GM23248 (cell line): ENCODE measurements at places on chromosomes 16 and 17. TPM values are rescaled to one million over a fixed set of nuclear protein-coding genes. Genes with fewer than 3 reads are reported as not detected.

The EVPLL gene
- not detected in 2 replicates for total RNA-seq

The RND2 gene
- total RNA-seq: 0.11 TPM in 1 of 2 replicates, not detected in the other

The KRT33A gene
- total RNA-seq: not detected in 2 replicates

The KCNJ16 gene
- not detected in 2 replicates for total RNA-seq

The CALB2 gene
- total RNA-seq: 1.8 TPM in 1 of 2 replicates, not detected in the other

- DNase-seq: peak; percentile 75
- no peak overlapping the region for H3K4me3 ChIP-seq
- H3K36me3 ChIP-seq: no peaks in the 10 kb centered on the region
- no peaks in the 10 kb centered on the region for H3K4me1 ChIP-seq
- no peak overlapping the region for H3K27ac ChIP-seq
Measured at GRCh38 chr17:37770631-37771518, 26.0 kb upstream of the HNF1B start.

GRCh38 chr16:49639739-49640431, 216.0 kb downstream of the ZNF423 start:
- no peaks in the 10 kb centered on the region for H3K36me3 ChIP-seq
- no peaks in the 10 kb centered on the region for H3K27me3 ChIP-seq
- H3K4me3 ChIP-seq: no peak overlapping the region
- no peak for DNase-seq
- H3K27ac ChIP-seq: no peak overlapping the region

DNA sequence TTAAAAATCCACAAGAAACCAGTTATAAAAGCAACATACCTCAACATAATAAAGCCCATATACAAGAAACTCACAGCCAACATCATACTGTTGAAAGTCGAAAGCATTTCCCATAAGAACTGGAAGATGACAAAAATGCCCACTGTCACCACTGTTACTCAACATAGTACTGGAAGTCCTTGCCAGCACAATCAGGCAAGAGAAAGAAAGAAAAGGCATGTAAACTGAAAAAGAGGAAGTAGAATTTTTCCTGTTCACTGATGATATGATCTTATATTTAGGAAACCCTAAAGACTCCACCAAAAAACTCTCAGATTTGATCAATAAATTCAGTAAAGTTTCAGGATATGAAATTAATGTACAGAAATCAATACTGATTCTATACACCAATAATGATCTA, 45.1 kb downstream of the AHSP start:
- H3K27me3 ChIP-seq: peaks cover 7% of the 10 kb centered on the region; the same call in 1 of the 2 replicates
- H3K27ac ChIP-seq: no peak overlapping the region
- no peak overlapping the region for H3K4me3 ChIP-seq
- H3K36me3 ChIP-seq: no peaks in the 10 kb centered on the region
- no peak for DNase-seq
- no peaks in the 10 kb centered on the region for H3K4me1 ChIP-seq

DNA sequence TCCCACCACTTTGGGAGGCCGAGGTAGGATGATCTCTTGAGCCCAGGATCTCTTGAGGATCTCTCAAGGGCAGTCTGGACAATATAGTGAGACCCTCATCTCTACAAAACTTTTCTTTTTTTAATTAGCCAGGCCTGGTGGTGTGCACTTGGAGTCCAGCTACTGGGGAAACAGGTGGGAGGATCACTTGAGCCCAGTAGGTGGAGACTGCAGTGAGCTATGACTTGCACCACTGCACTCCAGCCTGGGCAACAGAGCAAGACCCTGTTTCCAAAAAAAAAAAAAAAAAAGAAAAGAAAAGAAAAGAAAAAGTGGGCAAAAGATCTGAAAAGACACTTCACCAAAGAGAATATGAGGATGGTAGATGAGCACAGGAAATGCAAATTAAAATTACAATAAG, 15.0 kb downstream of the RAB40B start:
- DNase-seq: no peak
- no peaks in the 10 kb centered on the region for H3K27me3 ChIP-seq
- H3K36me3 ChIP-seq: no peaks in the 10 kb centered on the region
- no peak overlapping the region for H3K27ac ChIP-seq
- no peak overlapping the region for H3K4me3 ChIP-seq

DNA sequence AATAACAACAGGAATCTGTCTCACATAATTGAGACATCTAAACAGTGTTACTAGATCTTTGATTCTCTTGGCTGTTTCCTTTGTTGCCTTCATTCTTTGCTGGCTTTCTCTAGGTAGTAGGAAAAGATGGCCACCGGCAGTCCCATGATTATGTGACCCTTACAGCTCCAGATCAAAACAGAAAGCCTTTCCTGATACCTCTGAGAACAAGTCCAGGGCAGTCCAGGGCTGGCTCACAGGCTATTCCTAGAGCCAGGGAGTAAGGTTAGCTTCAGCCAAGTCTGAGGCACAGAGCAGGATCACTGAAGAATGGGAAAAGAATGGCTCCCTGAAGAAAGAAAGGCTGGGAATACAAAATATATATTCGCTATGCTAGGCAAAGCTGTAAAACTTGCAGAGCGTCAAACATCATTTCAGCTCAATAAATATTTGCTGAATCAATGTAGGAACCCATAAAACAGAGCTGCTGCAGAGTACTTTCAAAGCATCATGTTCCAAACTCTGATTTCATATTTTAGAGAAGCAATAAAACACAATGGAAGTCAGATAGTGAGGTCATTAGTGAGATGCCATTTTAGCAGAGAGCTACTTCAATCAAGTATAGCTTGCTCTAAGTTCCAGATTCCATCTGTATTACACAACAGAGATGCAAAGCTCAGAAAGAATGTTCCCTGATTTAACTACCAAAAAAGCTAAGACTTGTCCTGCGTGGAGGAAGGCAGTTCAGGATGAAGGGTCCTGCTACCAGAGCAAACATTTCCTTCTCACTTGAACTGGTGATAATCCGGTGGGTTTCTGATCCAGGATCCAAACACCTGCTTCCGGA, 23.4 kb downstream of the ADAT1 start:
- H3K27ac ChIP-seq: no peak overlapping the region
- peaks cover 34% of the 10 kb centered on the region; the same call in 1 of the 2 replicates for H3K36me3 ChIP-seq
- DNase-seq: peak; percentile 20

DNA sequence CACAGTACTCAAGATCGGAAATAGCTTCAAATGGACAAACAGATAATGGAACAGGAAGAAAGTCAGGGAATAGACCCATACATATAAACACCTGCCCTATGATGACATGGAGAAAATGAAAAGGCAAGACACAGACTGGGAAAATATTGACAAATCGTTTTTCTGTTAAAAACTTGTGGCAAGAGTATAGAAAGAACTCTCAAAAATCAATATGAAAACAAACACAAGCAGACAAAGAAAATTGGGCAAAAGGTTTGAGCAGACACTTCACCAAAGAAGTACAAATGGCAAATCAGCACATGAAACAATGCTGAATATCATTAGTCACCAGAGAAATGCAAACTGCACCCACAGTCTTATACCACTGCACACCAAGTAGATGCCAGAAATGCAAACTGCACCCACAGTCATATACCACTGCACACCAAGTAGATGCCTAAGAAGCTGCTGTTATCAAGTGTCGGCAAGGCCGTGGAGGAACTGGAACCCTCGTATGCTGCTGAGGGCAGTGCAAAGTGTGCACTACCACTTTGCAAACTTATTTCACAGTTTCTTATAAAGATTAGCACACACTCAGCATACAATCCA, 123.5 kb upstream of the CHMP6 start:
- no peak overlapping the region for H3K27ac ChIP-seq
- no peak for DNase-seq
- no peaks in the 10 kb centered on the region for H3K27me3 ChIP-seq
- H3K4me3 ChIP-seq: no peak overlapping the region

DNA sequence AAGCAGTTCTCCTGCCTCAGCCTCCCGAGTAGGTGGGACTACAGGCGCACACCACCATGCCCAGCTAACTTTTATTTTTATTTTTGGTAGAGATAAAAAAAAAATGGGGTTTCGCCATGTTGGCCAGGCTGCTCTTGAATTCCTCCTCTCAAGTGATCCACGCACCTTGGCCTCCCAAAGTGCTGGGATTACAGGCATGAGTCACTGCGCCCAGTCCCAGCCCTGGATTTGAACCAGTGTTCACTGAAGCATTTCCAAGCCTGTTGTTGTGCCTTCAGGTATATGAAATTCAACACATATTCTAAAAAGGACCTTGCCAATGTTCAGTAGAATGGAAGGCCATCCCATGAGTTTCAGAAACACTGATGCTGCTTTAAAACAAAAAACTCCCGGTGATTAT, 165.3 kb downstream of the SLC39A11 start:
- DNase-seq: no peak
- no peaks in the 10 kb centered on the region for H3K36me3 ChIP-seq
- H3K27me3 ChIP-seq: no peaks in the 10 kb centered on the region
- H3K4me1 ChIP-seq: no peaks in the 10 kb centered on the region

DNA sequence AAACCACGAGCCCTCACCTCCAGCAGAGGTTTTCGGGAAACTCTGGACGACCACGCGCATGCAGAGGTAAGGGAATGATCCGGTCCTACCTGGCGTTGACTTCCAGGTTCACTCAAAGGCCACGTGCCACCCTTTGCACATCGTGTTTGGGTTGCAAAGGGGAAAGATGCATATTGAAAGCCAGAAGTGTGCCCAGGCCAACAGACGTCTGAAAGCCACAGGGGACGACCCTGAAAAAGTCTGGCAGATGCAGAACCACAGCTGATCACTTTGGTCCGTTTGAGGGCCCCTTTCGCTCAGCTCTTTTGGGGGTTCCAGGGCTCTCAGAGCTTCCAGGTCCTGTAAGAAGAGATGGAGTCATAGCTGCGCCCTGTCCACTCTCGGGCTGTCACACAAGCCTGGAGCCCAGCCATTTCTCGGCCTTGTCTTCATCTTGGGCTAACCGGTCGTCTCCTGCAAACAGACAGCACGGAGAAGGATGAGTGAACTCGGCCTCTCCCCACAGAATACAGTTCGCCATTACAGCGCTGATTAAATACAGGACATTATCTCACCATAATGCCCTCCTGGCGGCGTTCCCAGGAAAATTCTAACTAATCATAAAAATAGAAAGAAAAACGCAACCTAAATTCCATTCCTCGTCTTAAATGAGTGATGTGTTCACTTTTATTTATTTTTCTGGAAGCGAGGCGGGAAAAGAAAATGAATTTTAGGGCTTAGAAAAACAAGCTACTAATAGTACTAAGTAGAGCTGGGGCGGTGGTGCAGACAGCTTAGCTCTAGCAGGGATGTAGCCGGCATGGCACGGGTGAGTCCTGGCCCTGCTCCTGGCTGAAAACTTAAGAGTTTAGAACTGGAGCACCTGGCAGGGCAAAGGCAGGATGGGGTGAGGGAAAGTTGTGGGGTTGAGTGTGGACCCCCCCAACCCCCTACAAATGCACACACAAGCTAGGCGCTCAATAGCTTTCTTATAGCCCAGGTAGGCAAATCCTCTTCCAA, 45.5 kb upstream of the ZFHX3 start:
- H3K4me3 ChIP-seq: no peak overlapping the region
- no peak for DNase-seq
- H3K36me3 ChIP-seq: no peaks in the 10 kb centered on the region
- H3K27me3 ChIP-seq: no peaks in the 10 kb centered on the region
- no peak overlapping the region for H3K27ac ChIP-seq

DNA sequence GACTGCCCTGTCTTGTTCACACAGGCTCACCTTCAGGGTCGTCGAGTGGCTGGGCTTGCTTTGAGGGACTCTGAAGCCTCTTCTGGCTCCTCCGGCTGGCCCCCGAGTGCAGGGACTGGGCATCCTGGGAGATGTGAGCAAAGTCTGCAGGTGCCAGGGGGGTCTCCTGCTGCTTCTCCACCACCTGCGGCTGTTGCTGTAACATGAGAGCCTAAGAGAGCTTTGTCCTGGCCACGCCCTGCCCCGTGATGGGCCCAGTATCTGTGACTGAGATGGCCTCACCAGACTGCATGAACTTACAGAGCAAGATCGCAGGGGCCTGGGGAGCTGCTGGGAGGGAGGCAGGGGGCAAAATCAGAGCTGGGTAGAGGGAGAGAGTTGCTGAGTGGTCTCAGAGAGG, 12.5 kb downstream of the ERN2 start:
- H3K27ac ChIP-seq: no peak overlapping the region
- no peaks in the 10 kb centered on the region for H3K4me1 ChIP-seq
- no peaks in the 10 kb centered on the region for H3K36me3 ChIP-seq
- H3K4me3 ChIP-seq: no peak overlapping the region

GRCh38 chr17:31391496-31391949, at the start of gene RAB11FIP4:
TSS of gene RAB11FIP4 (plus strand) at chr17:31391675. CDS start at chr17:31391853, 178 bp downstream.
- peaks cover 27% of the 10 kb centered on the region for H3K27me3 ChIP-seq
- peak within 1 kb of the TSS; percentile 41; the same call in 1 of the 2 replicates for H3K4me3 ChIP-seq
- peak; percentile 34 for DNase-seq
- no peak within 1 kb of the TSS for H3K27ac ChIP-seq

DNA sequence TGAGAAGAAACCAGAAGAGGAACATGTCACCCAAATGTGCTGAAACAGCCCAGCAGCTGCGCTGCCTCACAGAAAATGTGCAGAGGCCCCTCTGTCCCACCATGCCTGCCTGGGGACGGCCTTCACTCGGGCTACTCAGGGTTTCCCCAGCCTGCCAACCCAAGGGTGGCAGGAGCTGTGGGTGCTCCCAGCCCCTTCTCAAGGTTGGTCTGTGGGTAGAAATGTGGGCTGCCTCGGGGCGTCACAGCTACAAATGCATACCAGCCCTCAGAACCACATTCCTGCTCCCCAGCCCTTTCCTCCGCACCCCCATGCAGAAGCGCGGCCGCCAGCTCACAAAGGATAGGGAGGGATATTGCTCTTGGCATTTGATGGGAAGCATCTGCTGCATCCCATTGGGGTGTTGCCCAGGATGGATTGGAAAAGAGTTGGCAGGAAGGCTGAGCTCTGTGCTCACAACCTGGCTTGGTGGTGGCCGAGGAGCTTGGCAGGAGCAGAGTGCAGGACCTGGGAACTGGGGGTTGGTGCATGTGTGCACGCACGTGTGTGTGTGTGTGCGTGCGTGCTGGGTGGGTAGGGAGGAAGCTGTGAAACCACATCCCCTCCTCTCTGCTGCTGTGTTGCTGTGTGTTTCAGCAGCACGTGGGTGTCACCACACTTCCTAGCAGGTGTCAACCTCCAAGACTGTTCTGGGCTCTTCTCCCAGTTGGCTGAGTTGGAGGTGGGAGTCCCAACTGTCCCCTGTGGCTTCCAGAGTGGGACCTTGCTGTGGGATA, 304.4 kb downstream of the SEC14L1 start:
- peaks cover 40% of the 10 kb centered on the region for H3K4me1 ChIP-seq
- H3K27me3 ChIP-seq: no peaks in the 10 kb centered on the region
- H3K4me3 ChIP-seq: no peak overlapping the region
- peak; percentile 80 for DNase-seq
- H3K27ac ChIP-seq: peak overlapping the region; percentile 81

DNA sequence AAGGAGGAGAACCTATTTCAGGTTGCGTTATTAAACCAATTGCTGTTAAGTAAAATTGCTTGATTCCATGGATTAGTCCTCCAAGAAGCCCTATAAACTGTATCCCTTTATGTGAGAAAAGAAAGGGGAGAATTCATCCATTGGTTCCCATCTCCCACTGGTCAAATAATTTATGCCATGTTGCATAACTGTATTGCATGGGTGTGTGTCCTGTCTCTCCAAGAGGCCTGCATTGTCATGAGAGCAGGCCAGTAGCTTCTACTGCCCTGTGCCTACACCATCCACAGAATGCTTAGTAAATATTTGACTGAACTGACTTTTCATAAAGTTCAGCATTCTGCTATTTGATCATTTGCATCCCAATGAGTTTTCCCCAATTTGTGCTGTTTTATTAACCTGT, 11.7 kb upstream of the TOB1 start:
- DNase-seq: no peak
- no peaks in the 10 kb centered on the region for H3K36me3 ChIP-seq
- peaks cover 6% of the 10 kb centered on the region for H3K4me1 ChIP-seq
- H3K4me3 ChIP-seq: no peak overlapping the region
- no peak overlapping the region for H3K27ac ChIP-seq
